AG10803 (cell line): ENCODE measurements at places on chromosomes 7 and 10.

DNA sequence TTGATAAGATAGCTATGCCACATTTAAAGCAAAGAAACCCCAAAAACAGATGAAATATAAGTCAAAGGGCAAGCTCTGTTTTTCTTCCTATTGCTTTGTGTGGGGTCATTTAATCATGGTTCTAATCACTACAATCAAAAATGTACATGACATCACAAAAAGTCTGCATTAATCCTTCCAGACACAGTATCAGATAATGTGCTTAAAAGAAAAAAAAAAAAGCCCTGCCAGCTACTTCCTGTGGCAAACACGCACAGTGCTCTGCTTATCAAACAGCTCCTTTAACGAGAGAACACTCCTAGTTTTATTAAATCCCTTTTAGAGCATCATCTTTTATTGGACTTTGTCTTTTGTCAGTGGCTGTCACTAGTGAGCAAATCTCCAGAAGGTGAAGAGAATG, 1005.8 kb downstream of the GATA3 start:
- DNase-seq: no peak

DNA sequence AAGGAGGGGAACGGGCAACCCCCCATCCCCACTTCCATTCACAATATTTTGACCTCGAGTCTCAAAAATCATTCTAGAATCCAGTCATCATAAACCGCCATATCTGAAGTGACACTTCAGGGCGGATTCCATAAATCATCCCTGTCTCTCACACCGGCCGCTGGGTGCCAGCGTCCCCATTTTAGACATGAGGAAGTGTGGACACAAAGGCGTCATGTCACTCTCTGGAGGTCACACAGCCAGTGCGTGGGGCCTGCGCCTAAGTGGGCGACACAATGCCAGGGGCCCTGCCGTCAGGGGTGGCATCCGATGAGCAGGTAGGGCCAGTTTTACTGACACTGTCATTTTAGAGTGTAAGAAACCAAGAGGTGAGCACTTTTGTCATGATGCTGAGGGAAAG, 19.5 kb downstream of the KCNH2 start:
- DNase-seq: no peak

GRCh38 chr7:148615085-148615730, 24.6 kb downstream of the C7orf33 start:
- no peak for DNase-seq

DNA sequence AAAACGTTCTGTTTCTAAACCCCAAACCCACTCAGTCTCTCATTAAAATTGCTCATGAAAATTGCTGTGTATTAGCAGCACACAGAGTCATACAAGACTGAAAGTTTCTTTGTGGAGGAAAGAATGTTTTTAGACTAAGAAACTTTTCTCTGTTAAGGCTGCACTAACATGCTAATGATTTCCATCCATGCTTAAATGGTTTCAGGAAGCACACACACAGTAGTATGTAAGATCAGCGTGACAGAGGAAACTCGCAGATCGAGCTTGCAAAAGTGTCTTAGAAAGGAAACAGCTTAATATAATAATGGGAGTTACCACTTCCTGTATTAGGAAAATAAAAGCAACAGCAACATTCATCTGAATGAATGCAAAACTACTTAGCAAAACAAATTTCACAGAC, 112.7 kb downstream of the ICA1 start:
- peak; percentile 17 for DNase-seq

DNA sequence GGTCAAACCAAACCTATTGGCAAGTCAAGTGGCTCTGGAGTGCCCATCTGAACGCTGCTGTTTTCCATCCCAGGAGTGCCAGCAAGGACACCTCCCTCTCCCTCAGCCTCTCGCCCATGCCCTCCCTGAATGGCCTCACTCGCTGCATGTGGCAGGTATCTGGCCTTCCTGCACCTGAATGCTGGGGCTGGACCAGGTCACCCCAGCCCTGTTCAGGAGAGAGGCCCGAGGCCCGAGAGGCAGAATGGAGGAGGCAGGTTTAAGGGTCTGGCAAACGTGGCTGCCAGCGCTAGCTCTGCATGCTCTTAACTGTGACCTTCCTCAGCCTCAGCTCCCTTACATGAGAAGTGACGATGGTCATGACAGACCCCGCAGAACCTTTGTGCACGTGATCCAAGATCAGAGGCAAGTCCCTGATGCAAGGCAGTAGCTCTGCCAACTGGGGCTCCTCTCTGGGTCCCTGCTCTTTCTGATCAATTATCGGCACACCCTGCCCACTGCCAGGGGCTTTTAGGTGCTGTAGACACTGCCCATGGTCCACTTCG, 295.7 kb upstream of the ZMIZ1 start:
- no peak for DNase-seq

- DNase-seq: peak; percentile 48
Observed at GRCh38 chr7:127588697-127589482, 679 bp downstream of the ARF5 start.

DNA sequence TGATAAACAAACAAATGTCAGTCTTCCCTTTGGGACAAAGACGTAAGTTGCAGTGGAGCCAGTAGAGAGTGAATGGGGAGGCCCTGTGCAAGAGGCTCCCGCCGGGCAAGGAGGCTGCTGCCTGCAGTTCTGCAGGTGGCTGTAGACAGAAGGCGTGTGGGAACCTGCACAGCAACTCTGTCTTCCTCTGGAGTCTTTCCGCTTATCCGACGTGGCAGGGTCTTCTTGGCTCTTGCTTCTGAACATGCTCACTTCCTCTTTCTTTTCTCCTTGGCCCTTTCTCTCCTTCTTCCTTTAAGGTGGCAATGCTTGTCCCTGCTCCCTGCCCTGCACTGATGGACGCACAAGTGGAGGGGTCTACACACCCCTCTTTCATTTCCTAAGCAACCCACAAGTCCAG, 122.5 kb downstream of the HIPK2 start:
- DNase-seq: no peak

GRCh38 chr10:96275685-96276418, 4.5 kb upstream of the BLNK start:
- DNase-seq: no peak

GRCh38 chr10:62388328-62388727, 14.2 kb downstream of the ZNF365 start:
- no peak for DNase-seq

GRCh38 chr10:126392469-126392868, 4.2 kb upstream of the ADAM12 start:
- DNase-seq: no peak
